NCI-H187 treated with DMSO at 0.1 percent for 48 hours (cell line): ENCODE measurements at places on chromosomes 3 and 15.

DNA sequence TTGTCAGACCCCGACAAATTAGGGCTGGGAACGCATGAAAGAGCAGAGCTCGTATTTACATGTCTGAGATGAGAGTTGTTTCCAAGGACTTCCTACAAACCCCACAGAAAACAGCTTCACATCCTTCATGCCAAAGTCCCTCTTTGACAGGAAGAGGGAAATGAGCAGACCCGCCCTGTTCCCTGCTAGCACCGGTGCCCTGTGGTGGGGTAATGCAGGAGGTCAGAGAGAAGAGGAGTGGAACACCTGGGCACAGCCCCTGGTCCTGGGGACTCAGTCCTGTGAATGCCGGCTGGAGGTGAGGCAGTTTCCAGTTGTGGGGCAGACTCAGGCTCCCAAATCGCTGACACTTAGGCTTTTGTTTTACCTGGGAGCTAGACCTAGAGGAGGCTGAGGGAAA, 4.0 kb downstream of the PLA2G4D start:
- no peak for DNase-seq

DNA sequence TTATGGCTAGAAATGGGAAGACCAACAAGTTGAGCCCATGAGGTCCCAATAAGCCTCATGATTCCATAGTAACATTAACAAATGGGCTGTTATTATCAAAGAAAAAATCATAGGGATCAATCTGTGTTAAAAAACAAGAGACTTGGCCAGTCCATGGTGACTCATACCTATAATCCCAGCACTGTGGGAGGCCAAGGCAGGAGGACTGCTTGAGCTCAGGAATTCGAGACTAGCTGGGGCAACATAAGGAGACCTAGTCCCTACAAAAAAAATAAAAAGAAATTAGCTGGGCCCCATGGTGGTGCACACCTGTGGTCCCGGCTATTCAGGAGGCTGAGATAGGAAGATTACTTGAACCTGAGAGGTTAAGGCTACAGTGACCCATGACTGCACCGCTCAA, 124.8 kb downstream of the DMXL2 start:
- no peak for DNase-seq

- DNase-seq, result no peak
Observed at GRCh38 chr3:4732925-4733324, 239.8 kb downstream of the ITPR1 start.

DNA sequence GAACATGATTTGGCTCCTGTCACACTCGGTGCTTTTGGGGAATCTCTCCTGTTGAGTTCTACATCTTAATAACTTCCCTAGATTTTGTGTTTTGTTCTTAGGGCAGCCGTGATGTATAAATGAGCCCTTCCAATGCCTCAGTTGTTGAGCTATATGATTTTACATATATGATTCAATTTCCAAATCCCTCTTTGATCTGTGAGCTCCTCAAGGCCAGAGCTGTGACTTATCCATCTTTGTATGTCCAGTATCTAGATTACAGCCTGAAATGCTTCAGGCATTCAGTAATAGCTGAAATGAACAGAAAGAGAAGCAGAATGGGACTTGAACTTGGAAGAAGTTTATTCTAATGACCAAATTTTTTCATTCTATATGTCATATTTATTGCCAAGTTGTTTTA, 26.6 kb downstream of the CGGBP1 start:
- no peak for DNase-seq

DNA sequence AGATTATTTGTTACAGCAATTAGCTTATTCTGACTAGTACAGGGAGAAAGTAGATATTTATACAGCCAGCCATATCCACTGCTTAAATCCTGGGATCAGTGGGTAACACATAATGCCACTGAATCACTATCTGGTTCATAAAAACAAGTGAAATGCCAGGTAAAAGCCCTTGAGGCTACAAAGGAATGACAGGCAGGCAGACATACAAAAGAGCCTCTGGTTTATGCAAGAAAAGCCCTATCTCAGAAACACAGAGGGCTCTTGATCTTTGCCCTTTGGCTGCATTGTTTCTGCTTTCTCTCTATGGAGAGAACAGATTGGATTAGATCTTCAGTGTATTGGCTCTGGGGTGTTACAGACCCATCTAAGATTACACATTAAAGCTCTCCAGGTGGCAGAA, 115.4 kb upstream of the GADL1 start:
- DNase-seq, result no peak

- no peak for DNase-seq
Observed at GRCh38 chr15:95018888-95019545, 787.7 kb downstream of the MCTP2 start.

- DNase-seq, result no peak
Observed at GRCh38 chr3:47857151-47857550, 54.2 kb downstream of the DHX30 start.

GRCh38 chr3:145313751-145314150, 847.2 kb downstream of the PLOD2 start:
- no peak for DNase-seq

- no peak for DNase-seq
Observed at GRCh38 chr3:154538566-154539360, 108.8 kb upstream of the GPR149 start.

- no peak for DNase-seq
Observed at GRCh38 chr3:134793562-134793961, 1.5 kb upstream of the EPHB1 start.
